ENCODE measurements at places on chromosomes 2 and 18.

- no peak for DNase-seq
These were observed 536.1 kb downstream of the SLC4A3 start for GRCh38 chr2:220163486-220163885.

- DNase-seq, result peak; percentile 3
These were observed 58.2 kb downstream of the KLHL14 start for GRCh38 chr18:32714571-32715148.

- no peak for DNase-seq
These were observed 153.3 kb downstream of the LDLRAD4 start for GRCh38 chr18:13371689-13372418.

DNA sequence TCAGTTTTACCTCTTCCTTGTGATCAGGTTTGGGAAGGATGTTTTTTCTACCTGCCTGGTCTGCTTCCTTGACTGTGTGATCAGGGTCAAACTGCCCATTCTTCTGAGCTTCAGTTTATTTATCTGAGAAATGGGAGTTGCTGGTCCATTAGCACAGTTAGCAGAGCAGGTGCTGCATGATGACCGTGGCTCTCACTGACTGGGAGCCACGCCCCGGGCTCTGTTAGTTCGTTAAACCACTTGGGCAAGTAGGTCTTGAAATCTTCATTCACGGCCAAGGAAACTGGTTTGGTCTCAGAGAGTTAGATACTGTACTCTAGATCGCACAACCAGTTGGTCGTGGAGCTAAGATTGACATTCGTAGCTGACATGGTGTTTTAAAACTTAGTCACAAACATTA is 41.7 kb downstream of the INPP5D start:
- no peak for DNase-seq

- no peak for DNase-seq
These were observed 871 bp upstream of the DUSP28 start for GRCh38 chr2:240559286-240559685.

DNA sequence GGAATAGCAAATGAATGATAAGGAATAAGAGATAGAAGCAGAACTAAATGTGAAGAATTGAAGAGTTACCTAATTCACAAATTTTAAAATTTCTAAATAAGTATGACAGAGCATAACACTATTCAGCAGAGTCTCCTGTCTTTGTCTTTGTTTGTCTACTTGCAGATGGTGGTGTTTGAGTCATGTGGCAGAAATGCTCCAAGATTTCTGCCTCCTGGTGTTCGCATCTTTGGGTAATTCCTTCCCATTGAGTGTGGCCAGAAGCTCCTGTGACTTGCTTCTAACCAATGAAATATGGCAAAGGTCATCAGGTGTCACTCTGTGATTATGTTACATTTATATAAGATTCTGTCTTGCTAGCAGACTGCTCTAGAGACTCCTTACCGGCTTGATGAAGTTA is 45.6 kb upstream of the GALNT3 start:
- DNase-seq, result no peak

DNA sequence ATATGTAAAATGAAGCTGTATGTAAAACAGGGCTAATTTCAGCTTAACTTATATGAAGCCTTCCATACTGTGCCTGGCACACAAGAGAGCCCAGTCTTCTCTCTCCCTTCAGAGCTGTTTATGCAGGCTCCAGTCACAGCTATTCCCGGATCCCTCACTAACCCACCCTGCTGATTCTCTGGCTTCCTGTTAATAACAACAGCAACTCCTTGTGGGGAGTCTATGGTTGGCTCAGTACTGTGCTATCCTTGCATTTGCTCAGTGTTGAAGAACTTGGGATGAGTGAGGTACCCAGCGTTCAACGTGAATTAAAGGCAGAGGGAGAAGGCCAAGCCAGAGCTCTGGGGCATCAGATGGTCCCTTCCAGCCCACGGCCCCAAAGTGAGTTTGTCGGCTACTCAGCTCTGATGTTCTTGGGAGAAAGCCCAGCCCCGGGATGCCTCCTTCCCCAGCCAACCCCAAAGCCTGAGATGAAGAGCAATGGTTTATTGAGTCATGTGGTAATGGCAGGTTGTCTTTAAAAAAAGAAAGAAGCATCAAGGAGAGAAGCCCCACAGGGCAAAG is 43.2 kb downstream of the PSD4 start:
- DNase-seq, result no peak
